ENCODE measurements at places on chromosomes 3 and 15. TPM values are rescaled to one million over a fixed set of nuclear protein-coding genes. Genes with fewer than 3 reads are reported as not detected.

DNA sequence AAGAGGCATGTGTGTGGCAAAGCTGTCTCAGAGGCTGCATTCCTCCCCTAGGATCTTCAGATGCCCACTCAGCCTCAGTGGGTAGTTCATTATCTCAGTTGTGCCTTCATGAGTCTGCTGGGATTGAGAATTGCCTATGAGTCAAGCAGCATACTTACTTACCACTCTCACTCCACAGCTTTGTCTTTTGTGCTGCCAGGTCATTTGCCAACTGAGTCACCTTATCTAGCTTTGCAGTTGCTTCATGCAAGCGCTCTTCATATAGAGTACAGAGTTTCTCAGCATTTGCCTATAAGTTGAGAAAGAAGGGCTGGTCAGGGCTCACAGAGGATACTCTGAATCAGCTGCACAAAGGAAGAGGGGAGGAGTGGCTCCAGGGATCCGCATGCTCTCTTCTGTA, 89.5 kb downstream of the MYH15 start:
- H3K27me3 ChIP-seq, result no peaks in the 10 kb centered on the region
- no peak for DNase-seq
- H3K36me3 ChIP-seq, result no peaks in the 10 kb centered on the region
- H3K4me1 ChIP-seq, result no peaks in the 10 kb centered on the region
- no peak overlapping the region for H3K4me3 ChIP-seq

GRCh38 chr3:14598143-14598569, 53.4 kb upstream of the CCDC174 start:
- peaks cover 50% of the 10 kb centered on the region for H3K27me3 ChIP-seq
- no peaks in the 10 kb centered on the region for H3K36me3 ChIP-seq
- peaks cover 7% of the 10 kb centered on the region for H3K4me1 ChIP-seq
- no peak for DNase-seq

- H3K36me3 ChIP-seq, result no peaks in the 10 kb centered on the region
- no peaks in the 10 kb centered on the region for H3K27me3 ChIP-seq
- peaks cover 16% of the 10 kb centered on the region for H3K4me1 ChIP-seq
- no peak overlapping the region for H3K4me3 ChIP-seq
- no peak overlapping the region for H3K27ac ChIP-seq
- DNase-seq, result no peak
Measured at GRCh38 chr3:160738048-160738447, 18.0 kb upstream of the PPM1L start.

DNA sequence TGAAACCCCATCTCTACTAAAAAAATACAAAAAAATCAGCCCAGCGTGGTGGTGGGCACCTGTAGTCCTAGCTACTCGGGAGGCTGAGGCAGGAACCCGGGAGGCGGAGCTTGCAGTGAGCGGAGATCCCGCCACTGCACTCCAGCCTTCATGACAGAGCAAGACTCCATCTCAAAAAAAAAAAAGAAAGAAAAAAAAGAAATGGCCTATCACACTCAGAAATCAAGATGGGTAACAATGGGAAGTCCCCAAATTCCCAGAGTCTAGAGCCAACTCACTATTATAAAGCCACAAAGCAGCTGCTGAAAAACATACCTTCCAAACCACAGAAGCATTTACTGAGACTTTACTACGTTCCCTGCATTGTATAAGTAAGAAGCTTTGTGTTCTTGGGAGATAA, 7.5 kb downstream of the HDGFL3 start:
- no peak overlapping the region for H3K27ac ChIP-seq
- H3K4me3 ChIP-seq, result no peak overlapping the region
- DNase-seq, result no peak
- H3K36me3 ChIP-seq, result no peaks in the 10 kb centered on the region
- no peaks in the 10 kb centered on the region for H3K27me3 ChIP-seq

DNA sequence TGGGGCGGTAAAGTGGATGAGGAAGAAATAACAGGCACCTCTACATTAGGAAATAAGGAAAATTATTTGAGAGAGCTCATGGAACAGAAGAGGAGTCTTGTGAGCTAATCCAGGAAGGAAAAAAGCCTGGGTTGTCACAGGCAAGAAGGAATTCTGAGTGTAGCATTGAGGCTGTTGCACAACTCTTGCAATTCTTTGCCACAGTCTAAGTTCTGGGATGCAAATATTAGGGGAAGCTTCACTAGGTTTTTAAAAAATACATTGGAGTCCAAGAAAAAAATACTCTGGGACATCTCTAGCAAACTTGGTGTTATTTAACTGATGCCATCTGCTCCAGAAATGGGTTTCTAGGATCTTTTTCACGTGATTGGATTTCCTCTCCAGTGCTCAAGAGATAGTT, 122.3 kb downstream of the SPATA16 start:
- no peak overlapping the region for H3K4me3 ChIP-seq
- no peak overlapping the region for H3K27ac ChIP-seq
- no peak for DNase-seq
- H3K36me3 ChIP-seq, result no peaks in the 10 kb centered on the region
- no peaks in the 10 kb centered on the region for H3K4me1 ChIP-seq

SYNM gene
- 251 TPM for total RNA-seq

GRCh38 chr15:64544450-64544849, 84.1 kb downstream of the ZNF609 start:
- H3K4me3 ChIP-seq, result no peak overlapping the region
- no peak for DNase-seq
- no peaks in the 10 kb centered on the region for H3K36me3 ChIP-seq

GRCh38 chr3:108473711-108474110, 36.7 kb downstream of the MYH15 start:
- peaks cover 3% of the 10 kb centered on the region for H3K4me1 ChIP-seq
- H3K27me3 ChIP-seq, result no peaks in the 10 kb centered on the region

GRCh38 chr3:170869645-170870593, at the start of gene RPL22L1:
Gene RPL22L1, minus strand, starts transcription at chr3:170870195. Its CDS starts 28 bp downstream, at chr3:170870167.
- H3K36me3 ChIP-seq, result no peaks in the 10 kb centered on the region
- peak within 1 kb of the TSS; percentile 68 for H3K27ac ChIP-seq
- no peaks in the 10 kb centered on the region for H3K27me3 ChIP-seq
- peak within 1 kb of the TSS; percentile 56 for H3K4me3 ChIP-seq
- peak; percentile 94 for DNase-seq
- H3K4me1 ChIP-seq, result peaks cover 23% of the 10 kb centered on the region

DNA sequence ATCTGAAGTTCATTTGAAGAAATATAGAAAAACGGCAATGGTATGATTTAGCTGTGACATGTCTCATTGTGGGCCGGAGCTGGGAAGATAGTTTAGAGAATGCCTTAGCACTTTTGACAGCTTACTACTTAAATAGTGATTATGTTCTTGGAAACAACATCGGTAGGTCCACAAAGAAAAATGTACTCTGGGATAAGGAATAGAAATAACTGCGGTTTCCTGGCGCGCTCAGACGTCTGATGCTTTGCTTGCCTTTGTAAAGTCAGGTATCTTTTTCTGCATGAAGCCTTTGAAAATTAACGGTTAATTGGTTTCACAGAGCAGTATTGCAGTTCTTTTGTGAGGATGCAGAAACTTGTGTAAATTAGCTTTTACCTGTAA, 1.4 kb downstream of the USP3 start:
- peak overlapping the region; percentile 65 for H3K4me3 ChIP-seq
- DNase-seq, result no peak
- H3K27ac ChIP-seq, result peak overlapping the region; percentile 99
- peaks cover 34% of the 10 kb centered on the region for H3K4me1 ChIP-seq
- H3K36me3 ChIP-seq, result no peaks in the 10 kb centered on the region
- H3K27me3 ChIP-seq, result no peaks in the 10 kb centered on the region

SPTBN5 gene
- total RNA-seq, result 1.7 TPM

- no peaks in the 10 kb centered on the region for H3K36me3 ChIP-seq
- no peak for DNase-seq
- no peak overlapping the region for H3K4me3 ChIP-seq
- H3K4me1 ChIP-seq, result no peaks in the 10 kb centered on the region
Measured at GRCh38 chr3:34381243-34381642, 582.8 kb downstream of the PDCD6IP start.

DNA sequence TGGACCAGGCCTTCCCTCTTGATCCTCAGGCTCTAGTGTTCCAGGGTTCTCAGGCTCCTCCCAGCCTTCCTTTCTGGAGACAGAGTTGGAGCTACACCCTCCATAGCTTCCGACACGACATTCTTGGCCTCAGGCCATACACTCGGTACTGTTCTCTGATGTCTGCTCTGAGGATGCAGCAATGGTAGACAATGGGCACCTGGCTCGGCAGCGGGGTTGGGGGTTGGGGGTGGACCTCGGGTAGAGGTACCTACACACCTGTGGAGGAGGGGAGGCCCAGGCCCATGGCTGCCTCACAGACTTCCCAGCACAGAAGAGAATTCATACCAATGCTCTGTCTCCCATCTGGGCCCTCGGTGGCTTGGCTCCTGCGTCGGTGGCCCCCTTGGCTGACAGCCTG, 21.4 kb downstream of the CCDC13 start:
- H3K4me1 ChIP-seq, result peaks cover 4% of the 10 kb centered on the region
- H3K4me3 ChIP-seq, result no peak overlapping the region
- H3K36me3 ChIP-seq, result no peaks in the 10 kb centered on the region
- H3K27me3 ChIP-seq, result no peaks in the 10 kb centered on the region

ZNF502 gene
- total RNA-seq, result 4.7 TPM

DNA sequence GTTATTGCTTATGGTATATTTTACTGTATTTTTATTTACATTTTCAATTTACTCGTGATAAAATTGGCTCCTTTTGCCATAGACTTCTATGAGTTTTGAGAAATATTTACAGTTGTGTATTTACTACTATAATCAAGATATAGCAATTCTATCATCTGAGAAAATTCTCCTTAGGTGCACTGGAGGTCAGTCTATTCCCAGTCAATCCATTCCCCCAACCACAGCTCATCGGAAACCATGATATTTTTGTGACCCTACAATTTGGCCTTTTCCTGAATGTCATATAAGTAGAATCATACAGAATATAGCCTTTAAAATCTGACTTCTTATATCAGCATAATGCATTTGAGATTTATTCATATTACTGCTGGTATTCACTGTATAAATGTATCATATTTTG, 114.7 kb upstream of the LRTM1 start:
- no peaks in the 10 kb centered on the region for H3K4me1 ChIP-seq
- H3K36me3 ChIP-seq, result no peaks in the 10 kb centered on the region
- H3K27me3 ChIP-seq, result no peaks in the 10 kb centered on the region
- H3K4me3 ChIP-seq, result no peak overlapping the region
- H3K27ac ChIP-seq, result no peak overlapping the region

TGM4 gene
- not detected for total RNA-seq

DNA sequence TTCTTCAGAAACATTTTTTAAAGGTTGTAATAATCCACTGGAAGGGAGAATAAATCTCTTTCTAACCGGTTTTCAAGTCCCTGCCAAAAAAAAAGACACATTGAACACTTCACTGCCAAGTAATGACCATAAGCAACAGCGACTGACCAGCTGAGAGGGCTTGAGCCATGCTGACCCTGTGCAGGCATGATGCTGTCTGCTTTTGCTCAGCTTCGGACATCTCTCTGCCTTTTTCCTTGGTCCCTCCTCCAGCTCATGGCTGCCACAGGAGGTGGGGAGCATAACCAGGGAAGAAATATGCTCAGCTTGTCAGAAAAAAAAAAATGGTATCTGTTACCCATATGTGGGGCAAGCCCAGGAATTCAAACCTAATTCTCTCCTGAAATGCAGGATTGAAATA, 1.5 kb downstream of the IGSF10 start:
- no peak overlapping the region for H3K4me3 ChIP-seq
- no peak overlapping the region for H3K27ac ChIP-seq
- H3K4me1 ChIP-seq, result no peaks in the 10 kb centered on the region
- H3K36me3 ChIP-seq, result no peaks in the 10 kb centered on the region
- H3K27me3 ChIP-seq, result peaks cover 7% of the 10 kb centered on the region
- DNase-seq, result no peak

SUSD5 gene
- total RNA-seq, result 0.55 TPM

DNA sequence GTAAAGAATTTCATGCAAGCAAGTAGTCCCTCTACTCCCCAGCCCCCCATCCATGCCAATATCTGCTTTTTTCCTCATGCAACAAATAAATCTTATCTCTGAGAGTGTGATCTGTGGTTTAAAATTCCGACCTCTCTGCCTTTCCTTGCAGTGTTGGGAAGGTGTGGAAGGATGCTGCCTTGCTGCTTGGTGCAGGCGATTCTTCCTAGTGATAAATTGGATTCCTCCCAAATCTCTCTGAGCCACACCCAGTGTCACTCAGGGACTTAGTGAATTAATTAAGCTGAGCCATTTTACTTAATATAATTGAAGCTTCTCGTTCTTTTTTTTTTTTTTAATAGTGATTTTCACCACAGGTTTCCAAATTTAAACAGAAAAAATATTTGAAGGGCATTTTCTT, 3.4 kb downstream of the GAP43 start:
- peaks cover 11% of the 10 kb centered on the region for H3K4me1 ChIP-seq
- H3K4me3 ChIP-seq, result no peak overlapping the region
- DNase-seq, result no peak

- H3K4me1 ChIP-seq, result no peaks in the 10 kb centered on the region
- DNase-seq, result no peak
- H3K4me3 ChIP-seq, result no peak overlapping the region
- H3K36me3 ChIP-seq, result no peaks in the 10 kb centered on the region
Measured at GRCh38 chr15:54026891-54027290, 48.6 kb downstream of the UNC13C start.

- H3K27me3 ChIP-seq, result no peaks in the 10 kb centered on the region
- H3K27ac ChIP-seq, result no peak overlapping the region
- H3K4me1 ChIP-seq, result no peaks in the 10 kb centered on the region
- no peak for DNase-seq
Measured at GRCh38 chr3:168473334-168473890, 377.7 kb upstream of the GOLIM4 start.

DNA sequence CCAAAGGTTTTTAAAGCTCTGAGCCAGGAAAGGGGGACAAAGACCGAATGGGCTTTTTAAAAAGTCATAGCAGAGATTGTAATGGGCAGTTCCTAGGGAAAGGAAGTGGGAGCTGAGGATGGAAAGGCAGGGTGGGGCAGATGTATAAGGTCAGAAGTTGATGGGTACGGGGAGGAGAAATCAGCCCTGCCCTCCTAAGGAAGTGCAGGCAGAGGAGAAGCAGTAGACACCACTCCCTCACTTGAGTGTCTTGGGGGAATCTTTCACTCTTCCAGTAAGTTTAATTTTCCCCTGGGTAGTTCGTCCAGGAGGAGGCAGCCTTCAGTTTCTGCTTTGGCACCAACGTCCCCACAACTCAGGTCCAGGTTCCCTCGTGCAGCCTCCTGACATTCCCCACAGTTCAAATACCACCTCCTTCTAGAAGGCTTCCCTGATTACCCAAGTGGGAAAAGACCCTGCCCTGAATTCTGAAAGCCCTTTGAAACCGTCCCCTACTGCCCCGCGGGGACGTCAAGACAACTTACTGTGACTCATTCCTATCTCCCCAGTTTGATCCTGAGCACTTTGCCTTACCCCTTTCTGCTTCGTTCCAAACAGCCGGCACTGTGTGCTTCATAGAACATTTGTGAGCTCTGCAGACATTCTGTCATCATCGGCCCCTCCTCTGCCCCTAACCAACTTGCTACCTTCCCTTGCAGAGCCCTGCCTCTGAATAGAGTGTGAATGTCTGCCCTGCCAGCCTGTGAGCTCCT, 14.3 kb upstream of the SRP14 start:
- H3K36me3 ChIP-seq, result no peaks in the 10 kb centered on the region
- H3K27me3 ChIP-seq, result no peaks in the 10 kb centered on the region
- DNase-seq, result no peak

Data from heart left ventricle (tissue), 16 donors.